ENCODE measurements at places on chromosomes 4 and X. TPM values are rescaled to one million over a fixed set of nuclear protein-coding genes. Genes with fewer than 3 reads are reported as not detected.

The CCDC158 gene
- not detected for total RNA-seq

The HPGD gene
- total RNA-seq: 1.1 TPM

The ADGRL3 gene
- 1.4 TPM for total RNA-seq

The UGT2A1 gene
- total RNA-seq: not detected

The GSX2 gene
- not detected for total RNA-seq

The MOB1B gene
- total RNA-seq: 9.2 TPM

The FGFR3 gene
- 0.62 TPM for total RNA-seq

The CCDC110 gene
- total RNA-seq: not detected

The XKRX gene
- 2.6 TPM for total RNA-seq

The ERCC6L gene
- total RNA-seq: 7.1 TPM

The FRMD7 gene
- not detected for total RNA-seq

The MAGEC1 gene
- not detected for total RNA-seq

The MAGEA10 gene
- total RNA-seq: not detected

The PRR32 gene
- not detected for total RNA-seq

The PIR gene
- total RNA-seq: 179 TPM

The PRDM8 gene
- 10.2 TPM for total RNA-seq

The PRKG2 gene
- total RNA-seq: 3.3 TPM

The HUWE1 gene
- total RNA-seq: 66.4 TPM

The DCAF8L1 gene
- not detected for total RNA-seq

The BTK gene
- not detected for total RNA-seq

The NLRP2B gene
- not detected for total RNA-seq

The DRD5 gene
- not detected for total RNA-seq

The COL4A5 gene
- 193 TPM for total RNA-seq

The MRFAP1L1 gene
- total RNA-seq: 37.4 TPM

The VCX gene
- total RNA-seq: not detected

The RAB40A gene
- total RNA-seq: not detected

The IQCM gene
- 0.52 TPM for total RNA-seq

The SLC6A8 gene
- total RNA-seq: 42.0 TPM

Data from NCI-H460 (cell line).